ENCODE measurements at places on chromosomes 3 and 15.
A peak's percentile ranks its signal among the peaks of the same experiment; 100 is the strongest.

GRCh38 chr3:88979760-88980159, 127.7 kb upstream of the EPHA3 start:
- no peak for DNase-seq

DNA sequence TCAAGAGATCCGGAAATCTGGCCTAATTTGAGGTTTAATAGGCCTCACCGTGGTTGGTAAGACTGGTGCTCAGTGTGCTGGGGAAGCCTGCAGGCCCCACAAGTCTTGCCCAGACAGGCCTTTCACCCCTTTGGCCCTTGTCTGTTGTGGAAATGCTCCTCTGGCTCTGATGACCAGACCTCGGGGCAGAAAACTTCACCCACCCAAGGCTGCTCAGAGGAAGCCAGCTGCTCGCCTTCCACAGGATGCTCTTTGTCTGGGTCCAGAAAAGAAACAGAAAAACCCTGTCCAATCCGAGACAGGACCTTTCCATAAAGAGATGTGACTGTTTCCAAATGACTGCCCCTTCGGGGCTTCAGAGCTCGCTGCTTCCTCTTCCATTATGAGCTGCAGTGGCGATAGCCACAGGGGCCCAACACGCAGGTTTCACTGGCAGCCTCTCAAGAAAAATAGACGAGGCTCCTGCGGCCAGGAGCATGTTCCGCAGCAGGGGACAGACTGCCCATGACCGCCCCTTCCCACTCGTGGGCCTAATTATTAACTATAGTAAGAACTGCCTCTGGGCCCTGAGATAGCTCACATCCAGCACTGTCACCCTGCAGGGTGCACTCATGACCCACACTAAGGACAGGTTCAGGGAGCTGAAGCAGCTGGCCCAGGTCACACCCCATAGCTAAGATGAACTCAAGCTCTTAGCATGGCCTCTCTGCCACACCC, 6.8 kb upstream of the SNX22 start:
- no peak for DNase-seq

DNA sequence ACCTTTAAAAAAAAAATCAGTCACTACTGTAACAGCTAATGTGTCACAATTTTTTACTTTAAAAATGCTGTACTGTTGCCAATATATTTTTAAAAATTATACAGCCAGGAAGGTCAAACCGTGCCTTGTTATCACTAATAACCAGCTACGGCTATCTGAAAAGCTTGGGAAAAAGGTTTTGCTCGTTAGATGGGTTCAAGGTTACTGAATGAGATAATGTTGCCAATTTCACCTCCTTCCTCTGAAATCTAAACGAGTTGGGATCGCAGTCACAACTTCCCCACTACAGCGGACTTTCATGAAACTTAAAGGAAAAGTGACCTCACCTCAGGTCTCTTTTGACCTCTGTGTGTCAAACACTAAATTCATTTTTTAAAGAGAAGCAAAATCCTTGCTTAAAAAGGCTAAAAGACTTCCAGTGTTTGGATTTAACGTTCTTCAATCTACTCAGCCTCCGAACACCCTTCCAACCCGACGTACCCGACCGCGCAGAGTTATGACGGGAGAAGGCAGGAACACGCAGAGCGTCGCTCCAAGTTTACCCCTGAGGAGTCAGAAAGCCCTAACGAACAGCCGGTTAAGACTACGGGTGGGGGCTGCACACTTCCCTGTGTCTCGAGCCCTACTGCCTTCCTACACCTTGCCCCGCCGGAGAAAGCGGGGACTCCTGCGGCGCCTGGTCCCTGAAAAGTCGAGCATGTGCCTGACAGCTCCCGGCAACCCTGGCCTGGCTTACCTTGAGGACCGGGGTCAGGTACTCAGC, 860 bp downstream of the ATG3 start:
- DNase-seq: peak; percentile 84

- no peak for DNase-seq
Measured at GRCh38 chr15:85934691-85935090, 140.0 kb upstream of the KLHL25 start.

DNA sequence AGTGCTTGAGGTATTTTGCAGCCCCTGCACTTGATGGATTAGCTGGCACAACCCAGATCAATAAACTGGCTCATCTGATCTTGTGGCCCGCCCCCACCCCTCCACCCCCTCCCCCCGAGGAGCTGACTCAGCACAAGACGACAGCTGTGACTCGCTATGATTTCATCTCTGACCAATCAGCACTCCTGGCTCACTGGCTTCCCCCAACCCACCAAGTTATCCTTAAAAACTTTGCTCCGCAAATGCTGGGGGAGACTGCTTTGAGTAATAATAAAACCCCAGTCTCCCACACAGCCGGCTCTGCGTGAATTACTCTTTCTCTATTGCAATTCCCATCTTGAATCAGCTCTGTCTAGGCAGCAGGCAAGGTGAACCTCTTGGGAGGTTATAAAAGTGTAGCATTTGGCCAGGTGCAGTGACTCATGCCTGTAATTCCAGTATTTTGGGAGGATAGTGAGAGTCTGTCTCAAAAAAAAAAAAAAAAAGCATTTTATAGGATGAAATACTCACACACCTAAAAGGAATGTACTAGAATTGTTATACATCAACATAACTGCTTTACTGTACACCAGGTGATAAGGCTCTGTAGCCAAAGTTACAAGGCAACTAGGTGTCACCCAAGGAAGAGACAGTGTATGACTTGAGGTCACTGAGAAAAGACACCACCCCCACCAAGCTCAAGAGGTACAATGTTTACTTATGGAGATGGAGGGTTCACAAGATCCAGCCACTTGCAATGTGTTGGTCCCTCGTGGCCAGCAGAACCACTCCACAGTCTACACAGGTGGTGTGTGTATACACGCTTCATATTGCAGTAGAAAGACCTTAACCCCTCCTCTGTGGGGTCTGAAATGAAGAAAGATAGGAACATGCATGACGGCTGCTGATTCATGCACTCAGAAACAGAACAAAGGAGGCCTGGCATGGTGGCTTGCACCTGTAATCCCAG, 8.6 kb downstream of the ZNF445 start:
- peak; percentile 27 for DNase-seq

GRCh38 chr3:66662894-66663293, 162.1 kb upstream of the LRIG1 start:
- DNase-seq: no peak

GRCh38 chr3:132592216-132592615, 4.9 kb upstream of the ACKR4 start:
- DNase-seq: no peak

DNA sequence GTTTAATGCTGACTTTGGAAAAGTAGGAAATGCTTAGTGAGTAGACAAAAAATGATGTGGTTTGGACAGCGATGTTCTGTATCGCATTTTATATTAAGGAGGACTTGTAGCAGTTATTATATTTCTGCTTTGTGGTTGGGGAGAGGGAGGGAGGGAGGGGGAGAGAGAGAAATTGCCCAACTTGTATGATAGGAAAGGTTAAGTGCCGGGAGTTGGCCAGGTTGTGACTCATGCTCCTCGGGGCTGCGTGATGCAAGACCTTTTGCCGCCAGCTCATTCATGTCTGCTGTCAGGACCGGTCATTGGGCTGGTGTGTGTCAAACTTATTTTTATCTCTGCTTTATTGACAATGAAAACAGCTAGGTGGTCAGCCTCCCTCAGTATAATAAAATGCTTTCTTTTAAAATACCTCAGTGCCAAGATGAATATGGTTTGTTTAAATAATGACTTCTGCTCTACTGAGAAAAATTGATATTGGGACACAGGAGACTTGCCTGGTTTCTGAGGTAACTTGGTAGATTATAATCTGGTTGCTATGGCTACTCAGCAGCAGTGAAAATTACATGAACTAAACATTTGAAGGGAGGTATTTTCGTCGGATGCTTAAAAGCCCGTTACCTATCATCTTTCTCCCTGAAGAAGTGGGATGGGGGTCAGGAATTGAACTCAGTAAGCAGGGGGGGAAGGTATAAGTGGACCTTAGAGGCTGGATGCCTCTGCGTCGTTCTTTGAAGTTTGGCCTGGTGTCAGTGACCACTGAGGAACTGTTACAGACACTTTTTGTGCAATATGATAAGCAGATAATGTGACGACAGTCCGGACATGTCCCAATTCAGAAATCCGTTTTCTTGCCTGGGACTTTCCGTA, 90.7 kb downstream of the FNDC3B start:
- DNase-seq: peak; percentile 98

GRCh38 chr3:16487511-16488175, 25.9 kb downstream of the RFTN1 start:
- DNase-seq: no peak
